ENCODE measurements at places on chromosomes 7 and 10. TPM values are rescaled to one million over a fixed set of nuclear protein-coding genes. Genes with fewer than 3 reads are reported as not detected.

The FKBP6 gene
- total RNA-seq, result not detected

The SPAM1 gene
- not detected for total RNA-seq

GRCh38 chr10:125565046-125565445 lies 117.9 kb downstream of the TEX36 start:
- no peak for DNase-seq

DNA sequence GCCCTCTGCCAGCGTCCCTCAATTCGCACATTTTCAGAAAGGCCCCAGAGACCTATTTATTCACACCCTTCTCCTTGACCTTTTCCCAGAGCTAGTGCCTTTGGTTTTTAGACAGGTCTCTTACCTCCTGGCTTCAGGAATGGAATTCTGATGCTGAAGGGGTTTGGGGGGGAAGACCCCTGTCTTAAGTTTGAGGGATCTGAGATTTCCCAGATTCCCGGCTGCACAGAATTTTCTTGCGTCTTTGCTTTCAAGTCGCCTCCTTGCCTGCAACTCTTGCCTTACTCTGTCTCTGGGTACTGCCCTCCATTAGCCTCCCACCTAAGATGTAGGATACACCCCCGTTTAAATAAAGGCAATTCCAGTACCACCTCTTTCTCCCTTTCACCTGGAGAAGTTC lies 1.9 kb downstream of the GATA3 start:
- DNase-seq, result no peak

- no peak for DNase-seq
Measured at GRCh38 chr10:82176587-82176986, 301.6 kb downstream of the NRG3 start.

- DNase-seq, result no peak
Measured at GRCh38 chr7:99713995-99714570, 20.9 kb downstream of the CYP3A7 start.

All from left colon (tissue), 2 donors.